ENCODE measurements at places on chromosomes 13 and 19.

DNA sequence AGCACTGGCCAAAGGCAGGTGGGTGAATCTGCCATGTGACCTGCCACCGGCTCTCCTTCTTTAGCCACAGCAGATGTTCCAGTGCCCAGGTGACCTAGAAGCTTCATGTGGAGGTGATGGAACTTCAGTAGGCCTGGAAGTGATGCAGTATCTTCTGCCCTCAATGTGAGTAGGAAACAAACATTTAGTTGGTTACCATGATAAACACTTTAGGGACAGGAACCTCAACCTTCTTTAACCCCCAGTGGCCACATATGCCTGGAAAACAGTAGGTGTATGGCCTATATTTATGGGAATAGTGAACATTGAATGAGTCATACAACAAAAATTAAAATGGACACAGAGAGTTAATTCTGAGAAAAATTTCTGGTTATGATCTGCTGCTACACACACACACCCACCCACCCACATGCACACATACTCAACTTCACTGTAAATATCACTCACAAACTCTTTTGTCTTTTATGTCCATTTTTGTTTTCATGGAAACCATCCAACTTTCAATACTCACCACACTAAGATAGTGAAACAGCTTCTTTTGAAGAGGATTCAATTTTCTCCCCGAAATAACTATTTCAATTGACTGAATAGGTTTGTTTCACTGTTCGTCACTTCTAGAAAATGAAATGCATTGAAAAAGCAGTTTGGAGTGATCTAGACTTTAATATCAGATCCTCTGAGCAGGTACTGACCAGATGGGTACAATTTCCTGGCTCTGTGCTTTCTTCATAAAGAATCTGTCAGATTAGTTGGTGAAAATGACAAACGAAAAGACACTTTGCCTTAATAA, 97.3 kb downstream of the STARD13 start:
- DNase-seq, result no peak

DNA sequence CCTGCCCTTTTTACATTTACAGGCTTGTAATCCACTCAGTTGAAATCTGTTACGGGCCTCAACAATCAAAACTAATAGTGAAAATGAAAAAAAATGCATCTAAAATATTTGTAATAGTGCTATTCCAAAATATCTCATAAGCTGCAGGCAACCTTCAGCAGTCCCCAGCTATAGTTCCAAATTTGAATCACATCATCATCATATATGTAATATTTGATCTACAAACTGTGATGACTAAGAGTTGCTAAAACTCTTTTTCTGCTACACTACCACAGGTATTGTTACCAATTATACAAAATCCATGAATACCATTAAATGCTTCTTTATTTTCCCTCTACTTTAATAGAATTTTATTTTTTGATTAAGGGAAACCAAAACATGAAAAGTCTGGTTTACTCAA, 121.4 kb upstream of the RFC3 start:
- no peak for DNase-seq

DNA sequence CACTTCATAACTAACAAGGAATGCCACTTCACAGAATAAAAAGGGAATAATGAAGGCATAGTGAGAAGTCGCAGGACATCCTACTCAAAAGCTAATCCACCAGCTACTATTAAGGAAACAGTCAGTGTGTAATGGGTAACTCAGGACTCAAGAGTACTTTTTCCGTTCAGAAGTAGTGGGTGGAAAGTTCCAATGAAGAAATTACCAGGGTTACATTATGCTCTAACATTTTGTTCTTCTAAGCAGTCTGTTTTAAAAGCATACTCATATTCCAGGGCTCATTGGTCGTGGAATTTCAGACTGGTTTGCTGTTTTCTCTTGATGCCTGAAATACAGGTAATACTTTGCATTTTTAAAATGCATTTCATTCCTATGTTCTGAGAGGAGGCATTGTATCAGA, 222.4 kb upstream of the IRS2 start:
- DNase-seq, result no peak

GRCh38 chr13:86737334-86737932, 933.7 kb upstream of the SLITRK5 start:
- DNase-seq, result no peak

GRCh38 chr13:100129605-100130004, 40.7 kb downstream of the PCCA start:
- no peak for DNase-seq

DNA sequence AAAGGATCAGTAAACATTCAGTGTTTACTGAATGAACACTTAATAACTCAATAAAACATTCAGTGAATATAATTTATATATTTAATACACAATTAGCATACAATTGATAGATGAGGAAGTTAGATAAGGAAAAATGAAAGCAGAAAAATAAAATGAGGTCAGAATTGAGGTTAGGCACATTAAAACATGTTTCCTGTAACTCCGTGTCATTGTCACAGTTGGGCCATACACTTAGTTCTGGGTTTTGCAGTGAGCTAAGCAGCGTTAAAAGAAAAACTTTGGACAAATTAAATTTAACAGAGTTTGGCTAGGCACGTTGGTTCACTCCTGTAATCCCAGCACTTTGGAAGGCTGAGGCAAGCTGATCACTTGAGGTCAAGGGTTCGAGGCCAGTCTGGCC, 71.4 kb downstream of the MIPEP start:
- DNase-seq, result no peak

All from NCI-H187 treated with DMSO at 0.1 percent for 48 hours (cell line).